ENCODE measurements at places on chromosomes 3 and 15.

GRCh38 chr15:69979783-69980182 lies 117.9 kb downstream of the TLE3 start:
- no peak for DNase-seq

DNA sequence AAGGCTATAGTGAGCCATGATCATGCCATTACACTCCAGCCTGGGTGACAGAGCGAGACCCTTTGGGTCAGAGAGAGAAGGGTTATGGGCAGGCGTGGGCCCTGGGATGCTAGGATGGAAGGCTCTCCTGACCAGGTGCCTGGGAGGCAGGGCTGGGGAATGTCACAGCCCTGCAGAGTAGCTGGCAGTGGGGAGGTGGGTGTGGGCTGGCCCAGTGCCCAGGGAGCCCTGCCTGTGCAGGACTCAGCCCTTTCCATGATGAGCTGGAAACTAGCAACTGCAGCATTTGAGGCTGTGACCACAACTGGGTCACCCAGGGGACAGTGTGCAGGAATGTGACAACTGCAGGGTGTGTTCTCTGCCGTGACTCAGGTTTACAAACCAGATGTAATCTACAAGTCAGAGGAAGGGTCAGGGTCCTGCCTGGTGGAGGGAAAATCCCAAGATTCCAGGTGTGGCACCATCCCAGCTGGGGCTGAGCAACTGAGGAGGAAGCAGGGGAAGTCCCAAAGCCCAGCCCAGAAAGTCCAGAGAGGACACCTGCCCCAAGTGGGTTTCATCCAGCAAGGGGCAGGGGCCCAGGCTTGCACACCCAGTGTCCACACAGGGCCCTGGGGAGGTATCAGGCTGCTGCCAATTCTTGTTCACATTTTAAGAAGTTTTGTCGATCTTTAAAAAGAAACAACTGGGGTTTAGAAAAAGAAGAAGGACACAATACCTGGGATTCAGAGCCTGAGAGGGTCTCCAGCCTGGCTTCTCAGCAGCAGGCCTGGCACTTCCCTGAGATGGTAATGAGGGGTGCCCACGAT lies 45.5 kb downstream of the SLC28A1 start:
- DNase-seq: no peak

DNA sequence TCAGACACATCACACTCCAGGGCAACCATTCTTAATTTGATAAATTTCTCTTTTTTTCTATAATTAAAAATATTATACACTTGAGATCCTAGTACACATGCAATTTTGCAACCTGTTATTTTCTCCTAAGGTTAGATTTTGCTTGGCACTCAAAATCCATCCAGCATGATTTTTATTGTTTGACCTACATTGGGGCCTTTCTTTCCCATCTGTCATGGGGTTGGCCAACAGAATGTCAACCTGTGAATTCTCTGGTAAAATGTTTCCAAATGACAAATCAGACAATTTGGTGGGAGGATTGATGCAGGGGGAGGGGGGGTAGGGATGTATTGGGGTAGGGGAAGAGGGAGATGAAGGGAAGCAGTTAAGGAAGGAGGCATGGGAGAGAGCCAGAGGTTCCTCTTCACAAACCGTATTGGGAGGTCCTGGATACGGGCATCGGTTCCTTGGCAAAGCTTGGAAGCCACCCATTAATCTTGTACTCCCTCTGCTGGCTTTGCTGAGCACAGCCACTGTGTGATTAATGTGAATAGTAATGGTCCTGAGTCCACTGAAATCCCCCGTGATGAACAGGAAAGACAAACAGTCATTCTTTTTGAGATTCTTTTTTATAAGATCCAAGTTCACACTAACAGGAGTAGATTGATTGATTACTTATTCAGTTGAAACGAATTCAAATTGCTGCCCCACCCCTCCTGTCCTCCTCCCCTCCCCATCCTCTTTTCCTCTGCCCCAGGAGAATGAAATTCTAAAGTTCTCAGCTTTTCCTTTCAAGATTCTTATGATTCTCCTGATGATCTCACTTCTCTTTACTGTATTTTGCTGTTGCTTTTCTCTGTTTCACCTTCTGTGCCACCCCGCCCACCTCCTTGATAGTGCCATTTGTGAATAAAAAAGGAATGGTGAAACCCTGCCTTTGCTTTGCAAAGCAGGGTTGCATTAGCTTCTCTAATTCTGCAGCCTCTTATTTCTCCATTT lies 82.2 kb upstream of the SLC25A26 start:
- DNase-seq: no peak

DNA sequence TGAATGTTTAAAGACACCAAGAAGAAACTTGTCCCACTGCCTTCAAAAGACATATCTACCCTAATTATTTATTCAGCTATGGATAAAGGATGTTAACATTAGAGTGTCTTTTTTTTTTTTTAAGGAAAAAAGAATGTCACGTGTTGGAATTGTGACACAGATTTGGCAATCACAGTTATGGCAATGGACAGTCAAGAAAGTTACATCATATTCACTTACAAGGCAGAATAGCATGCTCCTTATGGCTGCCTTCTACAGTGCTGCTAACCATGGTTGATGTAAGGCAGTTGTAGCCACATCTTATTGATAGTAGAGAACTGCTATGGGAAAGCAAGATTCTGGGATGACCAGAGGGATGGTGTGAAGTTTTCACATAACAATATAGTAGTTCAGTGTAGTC lies 128.8 kb upstream of the ZBTB20 start:
- peak; percentile 13 for DNase-seq

- no peak for DNase-seq
Observed at GRCh38 chr3:134710313-134710680, 59.5 kb upstream of the KY start.

- DNase-seq: no peak
Observed at GRCh38 chr3:10695595-10696285, 120.3 kb upstream of the SLC6A11 start.

- DNase-seq: peak; percentile 37
Observed at GRCh38 chr15:32669896-32670611, 28.5 kb downstream of the SCG5 start.

DNA sequence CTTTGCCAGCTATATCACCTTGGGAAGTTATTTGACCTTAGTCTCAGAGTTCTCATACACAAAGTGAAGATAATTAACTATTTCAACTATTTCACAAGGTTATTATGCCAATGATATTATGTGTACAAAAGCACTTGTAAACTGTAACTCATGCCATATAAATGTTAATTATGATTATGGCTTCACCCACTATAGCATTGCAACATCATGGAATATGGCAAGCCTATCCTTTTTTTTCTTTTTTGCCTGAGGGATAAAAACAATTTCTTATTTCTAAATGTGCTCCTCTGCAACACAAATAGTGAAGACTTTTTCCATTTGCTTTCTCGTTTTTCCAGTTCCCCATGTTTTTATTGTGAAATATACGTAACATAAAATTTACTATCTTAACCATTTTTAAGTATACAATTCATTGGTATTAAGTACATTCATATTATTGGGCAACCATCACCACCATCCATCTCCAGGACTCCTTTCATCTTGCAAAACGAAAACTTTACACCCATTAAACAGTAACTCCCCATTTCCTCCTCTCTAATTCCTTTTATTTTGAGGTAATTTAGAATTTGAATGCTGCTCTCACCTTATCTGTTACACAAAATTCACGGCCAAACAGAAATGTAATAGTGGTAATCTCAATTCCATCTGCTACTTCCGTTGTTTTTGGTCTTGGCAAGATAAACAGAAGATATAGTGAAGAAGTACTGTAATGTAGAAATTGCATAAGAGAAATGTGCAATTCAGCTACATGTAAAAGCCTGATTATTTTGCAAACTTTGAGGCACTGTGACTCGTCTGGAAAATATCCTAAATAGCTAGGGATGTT lies 46.3 kb downstream of the NANOGP8 start:
- no peak for DNase-seq

- DNase-seq: no peak
Observed at GRCh38 chr15:59186501-59186900, 20.1 kb upstream of the LDHAL6B start.

- no peak for DNase-seq
Observed at GRCh38 chr3:23726811-23727548, 78.8 kb upstream of the UBE2E1 start.

- no peak for DNase-seq
Observed at GRCh38 chr3:122025296-122025695, 3.2 kb upstream of the ILDR1 start.

GRCh38 chr15:74913041-74913440 lies 6.4 kb upstream of the FAM219B start:
- no peak for DNase-seq

DNA sequence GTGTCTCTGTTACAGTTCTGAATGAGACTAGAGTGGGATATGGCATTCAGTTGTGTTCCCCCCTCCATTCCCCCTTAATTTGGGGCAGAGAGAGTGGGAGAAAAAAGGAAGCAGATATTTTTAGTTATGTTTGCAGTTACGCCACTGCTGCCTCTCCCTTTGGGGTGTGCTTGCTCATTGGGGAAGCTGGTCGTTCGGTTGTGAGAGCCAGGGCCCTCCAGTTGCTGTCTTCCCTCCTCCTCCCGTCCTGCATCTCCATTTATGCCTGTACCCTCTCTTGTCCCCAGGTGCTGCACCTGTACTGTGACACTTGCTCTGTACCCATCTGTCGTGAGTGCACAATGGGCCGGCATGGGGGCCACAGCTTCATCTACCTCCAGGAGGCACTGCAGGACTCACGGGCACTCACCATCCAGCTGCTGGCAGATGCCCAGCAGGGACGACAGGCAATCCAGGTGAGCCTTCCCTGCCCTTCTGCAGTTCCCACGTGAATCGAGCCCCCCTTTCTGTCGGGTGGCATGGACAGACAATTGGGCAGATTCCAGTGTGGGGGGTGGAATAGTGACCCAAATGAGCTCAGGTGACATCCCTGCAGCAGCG lies 55.8 kb downstream of the TRIM71 start:
- DNase-seq: no peak

- peak; percentile 93 for DNase-seq
Observed at GRCh38 chr15:58551764-58552504, 120.1 kb downstream of the LIPC start.

DNA sequence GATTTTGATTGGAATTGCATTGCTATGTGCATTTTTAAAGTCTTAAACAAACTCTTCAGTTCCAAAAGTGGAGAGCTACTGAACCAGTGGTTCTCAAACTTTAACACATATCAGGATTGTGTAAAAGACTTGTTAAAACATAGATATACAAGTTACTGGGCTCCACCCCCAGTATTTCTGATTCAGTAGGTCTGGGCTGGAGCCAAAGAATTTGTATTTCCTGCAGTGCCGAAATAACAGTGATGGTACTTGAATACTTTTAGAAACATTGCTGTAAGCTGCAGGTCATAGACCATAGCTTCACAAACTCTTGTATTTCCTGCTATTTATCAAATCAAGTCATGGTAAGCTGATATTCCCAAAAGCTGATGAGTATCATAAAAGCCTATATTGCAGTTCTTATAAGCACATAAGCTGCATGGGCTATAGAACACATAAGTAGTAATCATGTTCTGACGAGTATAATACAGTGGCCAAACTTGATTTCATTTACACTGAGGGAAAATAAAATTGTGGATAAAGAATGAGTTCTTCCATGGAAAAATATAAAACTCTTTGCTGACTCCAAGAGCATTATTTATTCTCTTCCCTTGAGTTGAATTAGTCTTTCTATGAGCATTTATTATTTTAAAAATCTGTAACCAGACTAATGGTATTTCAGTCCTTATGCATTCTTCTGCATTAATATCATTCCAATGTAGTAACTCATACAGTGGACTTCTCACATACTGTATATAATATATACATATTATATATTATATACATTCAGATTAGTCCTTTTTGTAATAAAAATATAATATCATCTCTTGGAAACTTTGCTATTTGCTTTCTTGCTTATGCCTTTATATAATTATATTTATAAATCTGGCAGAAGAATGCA lies 550.5 kb upstream of the AGTR1 start:
- DNase-seq: peak; percentile 76

- no peak for DNase-seq
Observed at GRCh38 chr3:17846466-17846865, 104.0 kb upstream of the TBC1D5 start.

DNA sequence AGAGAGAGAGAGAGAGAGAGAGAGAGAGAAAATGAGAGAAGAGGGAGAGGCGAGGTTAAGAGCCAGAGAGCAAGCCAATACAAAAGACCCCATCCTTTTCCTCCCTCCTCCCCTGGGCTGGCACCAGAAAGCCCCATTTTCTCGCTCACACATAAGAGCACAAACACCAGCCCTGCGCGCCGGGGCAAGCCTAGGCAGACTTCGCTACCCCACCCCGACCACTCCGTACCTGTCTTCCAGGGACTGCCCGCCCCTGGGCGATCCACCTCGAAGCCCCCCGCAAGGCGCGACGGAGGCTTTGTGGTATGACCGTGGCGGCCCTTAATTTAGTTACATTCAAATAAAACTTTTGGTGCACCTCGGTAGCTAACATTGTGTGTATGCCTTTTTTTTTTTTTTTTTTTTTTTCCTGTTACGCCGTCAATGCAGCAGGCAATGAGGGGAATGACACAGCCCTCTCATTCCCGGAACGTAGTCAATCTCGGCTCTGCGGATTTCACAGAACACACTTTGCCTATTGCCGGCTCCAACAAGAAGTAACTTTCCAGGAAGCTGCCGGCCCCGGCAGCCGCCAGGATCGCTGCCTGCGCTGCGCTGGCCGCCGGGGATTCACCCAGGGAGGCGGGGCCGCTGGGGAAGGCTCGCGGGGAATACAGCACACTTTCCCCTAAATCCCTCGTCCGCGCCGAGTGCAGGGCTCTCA lies 7.7 kb downstream of the BCL6 start:
- DNase-seq: no peak

- DNase-seq: peak; percentile 15
Observed at GRCh38 chr15:88800026-88800425, 3.2 kb upstream of the ACAN start.
